Activated CD4-positive, alpha-beta T cell treated with anti-CD3 and anti-CD28 coated beads, Interleukin-2, amount 50 U/mL, for 4 hours (primary cell): ENCODE measurements at places on chromosomes 13 and 19.

- DNase-seq = no peak
Observed at GRCh38 chr13:73754727-73755292, 379.4 kb downstream of the KLF12 start.

DNA sequence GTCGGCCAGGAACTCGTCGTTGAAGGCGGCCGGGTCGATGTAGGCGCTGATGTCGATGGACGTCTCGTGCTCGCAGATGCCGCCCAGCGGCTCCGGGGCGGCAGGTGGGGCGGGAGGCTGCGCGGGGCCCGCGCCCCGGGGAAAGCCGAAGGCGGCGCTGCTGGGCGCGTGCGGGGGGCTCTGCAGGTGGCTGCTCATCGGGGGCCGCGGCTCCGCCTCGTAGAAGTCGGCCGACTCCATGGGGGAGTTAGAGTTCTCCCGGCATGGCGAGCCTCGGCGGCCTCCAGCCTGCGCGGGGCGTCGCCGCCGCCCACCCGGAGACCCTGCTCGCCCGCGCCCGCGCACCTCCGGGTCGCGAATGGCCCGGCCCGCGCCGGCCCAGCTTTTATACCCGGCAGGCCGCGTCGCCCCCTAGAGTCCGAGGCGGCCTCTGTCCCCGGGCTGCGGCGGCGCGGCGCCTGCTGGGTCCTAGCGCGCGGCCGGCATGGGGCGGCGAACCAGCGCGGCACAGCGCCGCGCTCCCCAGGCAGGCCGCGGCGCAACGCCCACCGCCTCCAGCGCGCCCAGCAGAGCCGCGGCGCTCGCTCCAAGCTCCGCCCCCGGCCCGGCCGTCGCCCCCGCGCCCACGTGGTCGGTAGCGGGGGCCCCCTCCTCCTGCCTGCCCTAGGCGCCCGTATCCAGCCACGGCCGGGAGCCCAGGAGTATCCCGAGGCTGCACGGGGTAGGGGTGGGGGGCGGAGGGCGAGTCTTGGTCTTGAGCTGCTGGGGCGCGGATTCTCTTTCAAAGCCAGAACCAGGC lies at the start of gene CEBPA:
TSS of gene CEBPA (minus strand) at position 360 of the 799 bp plus-strand sequence. CDS start at position 240, 120 bp downstream.
- peak; percentile 26 for DNase-seq

DNA sequence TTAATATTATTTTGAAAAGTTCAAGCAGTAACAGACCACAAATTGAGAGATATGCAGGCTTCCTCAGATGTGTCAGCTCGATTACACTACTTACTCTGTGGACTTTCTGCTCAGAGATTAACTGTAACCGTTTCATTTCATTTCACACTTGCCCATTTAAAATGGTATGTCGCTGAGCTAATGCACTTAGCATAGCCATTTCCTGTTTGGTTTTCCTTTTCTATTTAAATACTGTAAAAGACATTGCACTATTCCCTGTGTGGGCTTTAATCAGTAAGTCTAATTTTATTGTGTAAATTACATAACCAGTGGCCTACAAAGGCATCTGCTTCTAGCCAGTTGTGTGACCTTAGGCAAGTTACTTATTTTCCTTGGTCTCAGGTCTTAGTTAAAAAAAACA lies 237.6 kb downstream of the LACC1 start:
- DNase-seq = no peak

- peak; percentile 33 for DNase-seq
Observed at GRCh38 chr13:75326173-75327134, 155.5 kb downstream of the TBC1D4 start.

DNA sequence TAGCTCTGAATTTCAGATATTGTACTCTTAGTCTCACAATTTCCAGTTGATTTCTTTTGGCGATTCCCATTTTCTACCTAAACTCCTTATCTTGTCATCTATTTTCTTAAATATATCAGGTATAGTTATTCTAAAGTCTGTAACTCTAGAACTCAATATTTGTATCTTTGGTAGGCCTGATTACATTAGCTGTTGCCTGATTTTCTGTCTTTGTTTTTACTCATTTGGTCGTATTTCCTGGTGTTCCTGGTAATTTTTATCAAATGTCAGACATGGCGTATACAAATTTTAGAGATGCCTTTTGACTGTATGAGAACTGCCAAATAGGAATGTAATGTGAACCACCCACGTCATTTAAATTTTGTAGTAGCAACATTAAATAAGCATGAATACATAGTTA lies 266.7 kb downstream of the ZNF536 start:
- no peak for DNase-seq

DNA sequence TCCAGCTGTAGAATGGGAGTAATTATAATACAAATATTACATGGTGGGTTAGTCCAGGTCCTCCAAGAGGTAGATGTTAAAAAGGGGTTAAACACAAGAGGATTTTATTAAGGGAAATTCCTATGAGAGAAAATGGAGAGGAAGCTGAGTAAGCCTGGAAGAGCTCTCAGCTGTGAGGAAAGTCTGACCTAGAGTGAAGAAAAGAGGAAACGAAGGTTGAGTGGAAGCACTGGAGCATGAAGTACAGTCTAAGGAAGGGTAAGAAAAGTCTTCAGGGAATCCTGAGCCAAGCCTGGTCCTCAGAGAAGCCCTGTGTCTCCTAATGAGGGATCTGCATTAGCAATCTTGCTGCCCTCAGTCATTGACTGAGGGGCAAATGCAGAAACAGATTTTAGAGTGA lies 506.2 kb downstream of the GPC5 start:
- DNase-seq = no peak

DNA sequence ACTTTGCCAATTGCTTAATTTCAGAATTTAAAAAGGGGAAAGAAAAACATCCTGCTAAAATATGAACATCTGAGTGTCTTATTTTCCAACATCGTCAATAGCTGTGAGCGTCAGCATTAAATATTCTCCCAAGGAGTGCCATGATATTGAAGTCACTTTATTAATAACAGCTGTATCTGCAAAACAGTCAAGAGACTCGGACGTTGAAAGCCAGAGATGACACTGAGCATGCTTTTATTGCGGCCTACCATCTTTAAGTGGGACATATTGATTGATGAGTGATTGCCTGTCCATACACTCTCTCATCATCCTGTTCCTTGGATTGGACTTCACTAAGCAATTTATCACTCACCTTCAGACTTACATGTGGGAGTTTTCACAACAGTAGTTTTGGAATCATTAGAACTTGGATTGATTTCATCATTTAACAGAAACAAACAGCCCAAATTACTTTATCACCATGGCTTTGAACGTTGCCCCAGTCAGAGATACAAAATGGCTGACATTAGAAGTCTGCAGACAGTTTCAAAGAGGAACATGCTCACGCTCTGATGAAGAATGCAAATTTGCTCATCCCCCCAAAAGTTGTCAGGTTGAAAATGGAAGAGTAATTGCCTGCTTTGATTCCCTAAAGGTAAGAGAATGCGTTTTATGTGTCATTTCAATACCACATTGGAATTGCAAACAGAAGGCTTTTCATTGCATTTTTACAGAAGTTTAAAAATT lies 53.8 kb downstream of the MBNL2 start:
- no peak for DNase-seq

- no peak for DNase-seq
Observed at GRCh38 chr19:37817180-37817981, 38.0 kb upstream of the ZNF573 start.

DNA sequence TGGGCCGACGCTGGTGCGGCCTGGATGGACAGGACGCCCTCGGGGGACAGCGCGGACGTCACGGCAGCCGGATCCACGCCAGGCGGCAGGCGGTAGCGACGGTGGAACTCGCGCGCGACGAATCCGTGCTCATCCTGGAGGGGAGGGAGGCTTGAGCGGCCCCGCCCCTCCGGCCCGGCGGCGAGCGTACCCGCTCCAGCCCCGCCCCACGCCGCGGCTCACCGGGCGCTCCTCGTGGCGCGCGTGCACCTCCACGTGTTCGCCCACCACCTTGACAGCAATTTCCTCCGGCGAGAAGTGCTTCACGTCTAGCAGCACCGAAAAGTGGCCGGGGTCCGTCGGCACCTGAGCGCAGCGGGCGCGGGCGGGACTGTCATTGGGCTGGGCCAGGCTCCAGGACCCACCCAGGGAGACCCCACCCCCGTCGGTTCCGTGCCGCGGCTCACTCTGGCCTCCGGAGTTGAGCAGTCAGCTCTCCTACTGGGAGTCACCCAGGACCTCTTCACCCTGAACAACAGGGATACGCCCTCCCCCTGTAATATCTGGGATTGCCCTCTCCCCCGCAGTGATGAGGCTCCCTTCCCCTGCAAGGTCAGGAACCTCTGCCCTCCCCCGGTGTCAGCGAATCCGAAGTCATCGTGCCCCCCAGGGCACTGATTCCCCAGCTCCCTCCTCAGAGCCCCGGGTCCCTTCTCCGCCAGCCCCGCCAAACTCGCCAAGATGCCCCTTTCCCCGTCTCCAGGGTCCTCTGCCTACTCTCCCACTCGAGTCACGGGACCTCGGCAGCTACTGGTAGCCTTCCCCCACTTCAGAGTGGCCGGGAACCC lies 1.1 kb downstream of the HSPB6 start:
- DNase-seq = peak; percentile 49

DNA sequence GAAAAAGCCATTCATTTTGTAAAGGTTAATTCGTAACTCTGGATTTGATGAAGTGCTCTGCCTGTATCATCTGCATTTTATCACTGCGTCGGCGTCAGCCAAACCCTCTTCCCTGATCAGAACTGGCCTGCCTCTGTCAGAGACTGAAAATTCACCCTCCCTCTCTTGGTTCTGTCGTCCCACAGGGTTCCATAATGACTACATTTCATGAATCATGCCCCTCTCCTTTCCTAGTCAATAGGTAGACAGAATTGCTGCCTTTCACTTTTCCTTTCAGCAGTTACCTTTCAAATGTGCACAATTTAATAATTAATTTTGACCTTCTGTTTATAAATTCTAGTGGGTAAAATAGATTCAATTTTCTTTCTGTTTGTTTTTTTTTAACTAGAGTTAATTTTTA lies 423.4 kb downstream of the RFC3 start:
- DNase-seq = no peak

- DNase-seq = no peak
Observed at GRCh38 chr19:49613374-49613773, 22.4 kb downstream of the PRR12 start.

DNA sequence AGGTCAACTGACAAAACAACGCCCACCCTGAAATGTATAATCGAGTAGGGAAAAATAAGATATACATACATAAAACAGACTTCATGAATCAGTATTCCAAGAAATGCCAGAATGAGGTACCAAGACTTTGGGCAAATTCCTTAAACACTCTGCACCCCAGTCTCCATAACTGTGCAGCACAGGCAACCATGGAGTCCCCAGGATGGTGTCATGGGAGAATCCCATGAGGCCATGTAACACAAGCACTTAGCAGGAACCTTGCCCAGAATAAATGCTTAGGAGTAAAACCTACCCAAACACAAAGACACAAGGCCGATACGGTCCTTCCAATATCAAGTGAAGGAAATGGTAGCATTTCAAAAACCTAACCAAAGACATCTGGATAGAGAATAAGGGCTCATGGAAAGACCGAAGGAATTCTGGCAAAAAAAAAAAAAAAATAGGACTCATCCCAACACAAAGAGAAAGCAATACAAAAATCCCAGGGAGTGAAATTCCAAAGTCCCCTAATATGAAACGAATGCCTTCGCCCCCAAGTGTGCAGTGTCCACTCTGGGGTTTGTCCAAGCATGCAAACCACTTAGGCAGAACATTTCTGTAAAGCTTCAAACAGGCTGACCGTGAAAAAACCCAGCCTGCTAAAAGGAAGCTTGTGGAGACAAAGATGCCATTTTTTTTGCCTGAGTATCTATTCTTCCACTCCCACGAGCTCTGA lies 11.1 kb downstream of the ZC3H4 start:
- DNase-seq = no peak

DNA sequence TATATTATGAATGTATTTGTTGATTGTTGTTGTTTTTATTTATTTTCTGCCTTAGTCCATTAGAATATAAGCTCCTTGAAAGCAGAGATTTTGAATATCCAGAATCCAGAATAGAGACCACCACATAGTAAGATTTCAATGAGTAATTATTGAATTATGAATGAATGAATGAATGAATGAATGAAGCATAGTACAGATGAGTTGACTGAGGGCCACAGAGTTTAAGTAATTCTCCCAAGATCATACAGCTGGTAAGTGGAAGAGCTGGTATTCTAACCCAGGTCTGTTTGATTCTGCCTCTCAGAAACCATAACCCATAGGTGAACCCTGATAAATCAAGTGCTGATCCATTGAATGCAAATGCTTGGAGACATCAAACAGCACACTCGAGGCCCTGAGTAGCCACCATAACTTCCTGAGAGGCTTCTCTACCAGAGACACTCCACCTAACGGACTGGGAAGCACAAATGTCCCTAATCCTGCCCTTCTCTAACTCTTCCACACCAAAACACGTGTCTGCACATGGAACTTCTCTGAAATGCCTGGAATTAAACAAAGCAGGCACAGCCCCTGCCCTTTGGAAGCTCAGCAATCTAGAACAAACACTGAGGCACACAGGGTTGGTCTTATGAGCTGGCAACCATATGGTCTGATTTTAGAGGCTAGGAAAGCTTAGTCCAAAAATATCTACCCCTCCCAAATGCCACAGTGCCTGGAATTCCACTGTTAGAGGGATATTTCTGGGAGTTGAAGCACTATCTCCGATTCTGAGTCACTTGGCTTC lies 190.1 kb downstream of the FOXO1 start:
- DNase-seq = no peak

DNA sequence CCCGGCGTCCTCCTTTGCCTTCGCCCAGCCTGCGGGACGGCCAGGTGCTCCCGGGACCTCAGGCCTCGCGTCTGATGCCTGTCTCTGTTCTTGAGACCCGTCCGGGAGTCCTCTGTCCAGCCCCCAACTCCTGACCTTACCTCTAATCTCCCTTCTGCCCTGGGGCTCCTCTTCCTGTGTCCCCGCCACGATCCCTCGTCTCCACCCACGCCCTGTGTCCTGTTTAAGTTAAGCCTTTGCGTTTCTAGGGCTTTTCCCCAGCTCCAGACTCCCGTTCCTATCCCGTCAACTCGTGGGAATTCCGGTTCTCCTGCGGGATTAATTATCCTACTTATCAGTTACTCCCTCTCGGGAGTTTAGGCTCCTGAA lies 686 bp downstream of the LENG8 start:
- no peak for DNase-seq

GRCh38 chr13:29561918-29562317 lies 33.6 kb downstream of the SLC7A1 start:
- no peak for DNase-seq

DNA sequence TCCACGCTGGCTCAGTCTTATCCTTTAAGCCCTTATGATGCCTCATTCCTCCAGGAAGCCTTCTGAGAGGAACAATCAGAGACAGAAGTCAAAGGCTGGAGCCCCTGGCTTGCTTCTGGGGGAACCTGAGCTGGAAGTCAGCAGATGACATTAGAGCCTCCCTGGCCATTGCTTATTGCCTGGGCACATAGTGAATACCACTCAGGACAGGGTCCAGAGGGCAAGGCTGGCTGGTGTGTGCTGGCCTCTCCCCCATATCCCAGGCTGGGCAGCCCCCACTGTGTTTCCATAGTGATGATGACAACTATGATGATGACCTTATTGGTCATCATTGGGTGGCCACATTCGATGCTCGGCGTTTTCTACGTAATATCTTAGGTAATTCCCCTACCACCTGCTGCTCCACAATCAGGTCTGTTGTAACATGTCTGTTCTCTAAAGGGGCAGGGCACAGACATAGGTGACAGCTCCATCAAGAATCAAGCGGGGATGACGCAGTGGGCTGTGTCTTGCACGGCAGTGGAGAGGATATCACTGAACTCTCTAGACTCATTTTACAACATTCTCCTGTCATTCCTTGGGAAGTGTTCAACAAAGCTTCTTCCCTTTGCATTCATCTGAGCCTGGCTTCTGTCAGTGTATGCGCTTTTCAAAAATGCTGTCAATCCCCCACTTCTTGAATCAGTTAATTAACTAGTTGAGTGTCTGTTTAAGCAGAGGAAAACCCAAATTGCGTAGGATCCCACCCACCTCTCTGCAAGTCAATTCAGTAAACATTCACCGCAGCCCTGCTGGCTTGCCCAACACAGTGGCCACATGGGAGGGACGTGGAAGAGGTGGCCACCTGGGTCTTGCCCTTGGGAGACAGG lies 89.4 kb upstream of the TSHZ3 start:
- no peak for DNase-seq
